ENCODE measurements at places on chromosomes 11 and 22.

DNA sequence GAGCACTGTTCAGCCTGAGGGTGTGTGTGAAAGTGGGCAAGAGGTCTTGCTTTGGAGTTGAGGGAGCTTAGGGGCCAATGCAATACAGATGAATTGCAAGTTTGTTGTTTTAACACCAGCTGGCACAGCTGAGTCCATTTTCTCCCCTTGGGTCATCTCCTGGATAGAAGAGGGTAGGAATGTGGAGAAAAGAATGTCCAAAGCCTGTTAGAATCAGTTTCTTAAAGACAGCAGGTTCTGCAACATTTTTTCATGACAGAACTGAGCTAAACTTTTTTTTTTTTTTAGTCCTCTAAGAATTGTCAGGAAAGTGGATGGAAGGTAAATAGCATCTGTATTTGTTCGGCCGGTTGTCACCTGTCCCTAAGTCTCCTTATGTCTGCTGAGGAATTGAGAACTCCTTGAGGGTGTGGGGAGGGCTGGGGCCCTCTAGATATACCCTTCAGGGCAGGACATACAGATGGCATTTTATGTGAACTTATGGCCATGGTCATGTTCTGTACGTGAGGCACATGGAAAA is 211.1 kb upstream of the CADM1 start:
- no peak for DNase-seq

DNA sequence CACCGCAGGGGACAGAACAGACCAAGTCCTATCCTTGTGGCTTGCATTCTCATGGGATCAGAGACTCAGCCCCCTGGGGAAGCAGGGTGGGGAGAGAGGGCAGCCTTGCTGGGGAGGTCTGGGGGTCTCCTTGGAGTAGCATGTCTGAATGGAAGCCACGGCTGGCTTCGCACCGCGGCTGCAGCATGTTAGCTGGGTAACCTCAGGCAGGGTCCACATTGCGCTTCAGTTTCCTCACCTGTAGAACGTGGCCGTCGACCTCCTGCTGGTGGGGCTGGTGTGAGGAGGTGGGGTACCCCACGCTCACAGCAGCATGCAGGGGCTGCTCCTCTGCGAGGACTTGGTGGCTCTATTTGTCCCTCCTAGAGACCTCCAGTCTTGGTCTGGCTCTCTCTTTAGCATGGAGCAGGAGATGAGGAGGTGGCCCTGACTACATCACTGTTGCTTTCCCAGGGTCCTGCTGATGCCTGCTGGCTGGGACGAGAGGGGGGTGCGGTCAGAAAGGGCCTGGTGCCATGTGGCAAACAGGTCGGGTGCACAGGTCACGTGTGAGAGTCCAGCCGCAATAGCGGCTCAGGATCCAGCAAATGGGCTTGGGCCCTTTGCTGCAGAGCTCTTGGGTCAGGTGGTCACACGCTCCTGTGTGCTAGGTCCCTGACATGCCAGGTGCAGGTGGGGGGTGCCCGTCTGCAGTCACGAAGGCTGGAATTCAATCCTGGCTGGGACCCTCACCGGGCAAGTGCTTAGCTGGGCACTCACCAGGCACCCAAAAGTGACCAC is 35.4 kb upstream of the SMIM38 start:
- DNase-seq = no peak

DNA sequence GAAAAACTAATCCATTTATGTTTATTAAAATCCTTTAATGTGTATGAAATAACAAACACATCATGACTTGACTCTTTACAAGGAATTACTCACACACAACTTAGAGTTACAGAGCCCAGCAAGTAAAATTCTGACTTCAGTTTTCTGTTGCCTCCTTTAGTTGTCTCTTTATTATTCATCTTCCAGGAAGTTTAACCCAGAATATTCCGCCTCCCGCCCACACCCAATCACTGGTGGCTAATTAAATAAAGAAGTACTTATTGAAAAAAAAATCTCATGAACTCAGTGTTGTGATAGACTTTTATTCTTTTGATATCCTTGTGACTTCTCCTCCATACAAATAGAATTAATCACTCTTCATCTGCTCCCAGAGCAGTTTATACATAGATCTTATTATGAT is 61.9 kb downstream of the MUC15 start:
- no peak for DNase-seq

DNA sequence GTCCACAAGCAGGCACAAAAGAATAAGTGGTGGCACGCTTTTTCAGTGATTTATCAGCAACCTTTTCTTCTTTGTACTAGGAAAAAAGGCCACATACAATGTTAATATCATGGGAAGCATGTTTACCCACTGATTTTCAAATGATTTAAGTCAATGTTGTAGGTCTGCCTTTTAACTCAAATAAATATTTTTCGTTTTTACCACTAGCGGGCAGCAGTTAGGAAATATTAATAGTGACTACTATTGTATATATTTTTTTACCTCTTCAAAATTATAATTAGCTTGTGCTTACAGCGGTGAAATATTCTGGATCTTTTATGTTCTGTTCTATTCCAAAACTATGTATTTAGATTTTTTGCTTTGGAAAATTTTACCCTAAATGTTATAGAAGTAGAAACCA is 6.4 kb upstream of the SLC17A6 start:
- DNase-seq = no peak

- DNase-seq = no peak
Observed at GRCh38 chr22:45504373-45505341, 2.0 kb downstream of the FBLN1 start.

DNA sequence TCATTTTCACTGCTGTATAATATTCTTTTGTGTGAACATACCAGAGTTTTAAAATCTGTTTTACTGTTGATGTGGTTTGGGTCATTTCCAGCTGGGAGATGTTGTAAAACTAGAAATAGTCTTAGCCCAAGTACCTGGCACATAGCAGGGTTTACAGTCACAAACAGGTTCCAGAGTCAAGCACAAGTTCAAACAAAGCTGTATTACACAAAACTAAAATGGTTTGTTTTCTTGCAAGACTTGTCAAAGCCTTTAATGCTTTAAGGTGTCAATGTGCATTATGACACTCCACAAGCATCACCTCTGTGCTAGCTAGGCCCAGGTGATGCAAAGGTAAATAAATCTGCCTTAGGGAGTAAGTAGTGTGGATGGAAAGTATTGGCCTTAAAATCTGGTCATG is 379.1 kb downstream of the MN1 start:
- DNase-seq = no peak

DNA sequence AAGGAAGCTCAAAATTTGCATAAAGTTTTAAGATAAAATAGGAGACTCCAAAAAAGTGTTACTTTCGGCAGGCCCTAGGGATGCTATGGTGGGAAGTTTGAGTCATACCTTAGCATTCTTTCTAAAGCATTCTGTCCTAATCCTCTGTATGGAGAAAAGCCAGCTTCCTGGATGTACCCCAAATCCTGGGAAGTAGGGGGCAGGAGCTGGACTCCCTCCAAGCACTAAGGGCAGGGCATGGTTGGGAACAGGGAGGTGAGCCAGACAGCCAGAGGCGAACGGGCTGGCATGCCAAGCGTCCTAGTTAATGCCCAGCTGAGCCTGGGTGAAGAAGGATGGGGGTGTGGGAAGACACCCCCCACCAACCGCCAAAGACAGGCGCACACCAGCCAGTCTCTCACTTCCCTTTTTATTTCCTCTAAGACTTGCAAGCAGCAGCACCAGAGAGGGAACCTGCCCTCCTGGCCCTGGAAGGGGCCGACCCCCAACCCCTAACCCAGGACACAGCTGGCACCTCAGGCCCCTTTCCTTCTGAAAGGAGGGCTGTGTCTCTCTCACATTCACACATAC is 23.9 kb downstream of the RTN4RL2 start:
- DNase-seq = no peak

DNA sequence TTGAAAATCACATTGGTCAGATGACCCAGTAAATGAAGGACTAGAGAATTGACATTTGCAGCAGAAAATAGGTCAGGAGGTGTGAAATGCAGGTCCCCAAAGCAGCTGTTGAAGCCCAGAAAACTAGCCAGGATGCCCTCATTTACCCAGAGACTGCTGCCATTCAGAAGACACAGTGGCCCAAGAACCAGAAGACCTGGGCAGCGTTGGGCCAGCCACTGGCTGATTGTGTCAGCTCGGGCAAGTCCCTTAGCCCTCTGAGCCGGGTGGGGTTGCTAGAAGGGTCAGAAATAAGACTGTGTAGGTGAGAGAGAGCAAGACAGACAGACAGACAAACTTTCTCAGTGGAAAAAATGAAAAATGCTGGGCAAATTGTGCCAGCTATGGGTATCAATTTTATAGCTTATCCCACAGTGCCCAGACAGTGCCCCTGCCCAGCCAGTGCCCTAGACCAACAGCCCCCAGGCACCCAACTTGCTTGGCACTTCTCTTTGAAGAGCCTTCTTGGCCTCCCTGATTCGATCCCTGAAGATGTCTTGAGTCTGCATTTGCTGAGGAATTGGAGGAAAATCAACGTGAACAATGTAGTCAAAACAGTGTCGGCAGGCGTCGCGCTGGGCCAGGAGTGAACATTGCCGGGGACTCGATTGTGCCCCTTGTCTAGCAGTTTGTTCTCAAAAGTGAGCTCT is 198.3 kb downstream of the MN1 start:
- no peak for DNase-seq

- DNase-seq = no peak
Observed at GRCh38 chr22:31451709-31452571, 37.7 kb downstream of the EIF4ENIF1 start.

GRCh38 chr22:36946421-36947158 is 33.2 kb downstream of the CSF2RB start:
- DNase-seq = no peak

DNA sequence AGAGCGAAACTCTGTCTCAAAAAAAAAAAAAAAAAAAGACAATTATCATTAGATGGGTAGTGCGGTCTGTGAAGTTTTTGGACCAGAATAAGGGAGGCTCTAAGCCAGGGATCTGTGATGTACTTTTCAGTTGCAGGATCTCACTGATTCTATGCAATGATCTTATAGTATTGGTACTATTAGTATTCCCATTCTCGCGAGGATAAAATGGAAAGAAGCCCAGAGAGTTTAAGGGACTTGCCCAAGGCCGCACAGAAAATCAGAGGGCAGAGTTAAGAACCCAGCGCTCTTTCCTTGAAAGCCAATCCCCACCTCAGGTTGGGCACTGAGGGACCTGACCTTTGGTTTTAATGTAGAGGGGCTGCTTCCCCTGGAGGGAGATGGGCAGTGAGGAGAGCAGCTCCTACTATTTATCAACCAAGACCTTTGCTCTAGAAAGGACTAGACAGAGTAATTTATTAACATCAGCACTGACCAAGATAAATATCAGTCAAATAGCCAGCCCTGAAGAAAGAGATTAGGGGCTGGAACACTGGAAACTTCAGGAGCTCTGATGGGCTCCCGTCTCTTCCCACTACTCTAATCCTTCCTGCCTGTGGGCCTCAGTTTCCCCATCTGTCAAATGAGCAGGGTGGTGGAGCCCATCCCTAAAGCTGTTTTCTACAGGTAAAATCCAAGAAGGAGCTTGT is 6.0 kb downstream of the NIPSNAP1 start:
- DNase-seq = no peak

DNA sequence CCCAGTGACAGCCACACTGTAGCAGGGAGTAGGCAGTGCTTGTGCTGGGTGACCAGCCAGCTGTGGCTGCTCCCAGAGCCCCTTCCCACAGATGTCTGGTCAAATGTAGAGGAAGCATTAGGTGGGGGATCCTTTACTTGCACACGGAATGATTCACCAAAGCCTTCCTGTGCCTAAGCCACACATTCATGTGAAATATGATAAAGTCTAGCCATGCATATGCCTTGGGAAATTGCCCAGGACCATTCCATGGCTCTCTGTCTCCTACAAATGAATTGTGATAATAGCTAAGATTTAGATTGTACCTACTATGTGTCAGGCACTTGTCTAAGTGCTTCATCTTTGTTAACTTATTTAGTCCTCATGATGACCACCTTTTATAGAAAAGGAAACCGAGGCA is 217.5 kb upstream of the E2F8 start:
- DNase-seq = no peak

GRCh38 chr11:60863550-60864521 is 3.5 kb upstream of the ZP1 start:
- no peak for DNase-seq

- DNase-seq = no peak
Observed at GRCh38 chr11:68276861-68277260, 5.1 kb upstream of the C11orf24 start.

DNA sequence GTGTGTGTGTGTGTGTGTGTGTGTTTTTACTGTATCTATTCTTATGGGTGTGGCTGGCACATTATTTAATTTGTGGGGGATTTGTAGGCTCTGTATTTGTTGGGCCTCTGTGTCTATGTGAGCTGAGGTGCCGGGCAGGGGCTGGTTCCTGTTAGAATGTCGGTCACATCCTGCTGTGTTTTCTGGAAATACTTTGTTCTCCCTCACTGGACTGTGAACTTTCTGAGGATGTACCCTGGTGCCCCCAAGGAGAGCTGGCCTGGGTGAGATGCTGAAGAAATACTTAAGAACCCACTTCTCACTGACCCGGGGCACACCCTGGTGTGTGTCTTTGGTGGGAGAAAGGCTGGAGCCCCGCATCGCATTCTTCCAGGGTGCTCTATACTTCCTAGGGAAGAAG is 28.6 kb downstream of the KIAA1671 start:
- DNase-seq = no peak

DNA sequence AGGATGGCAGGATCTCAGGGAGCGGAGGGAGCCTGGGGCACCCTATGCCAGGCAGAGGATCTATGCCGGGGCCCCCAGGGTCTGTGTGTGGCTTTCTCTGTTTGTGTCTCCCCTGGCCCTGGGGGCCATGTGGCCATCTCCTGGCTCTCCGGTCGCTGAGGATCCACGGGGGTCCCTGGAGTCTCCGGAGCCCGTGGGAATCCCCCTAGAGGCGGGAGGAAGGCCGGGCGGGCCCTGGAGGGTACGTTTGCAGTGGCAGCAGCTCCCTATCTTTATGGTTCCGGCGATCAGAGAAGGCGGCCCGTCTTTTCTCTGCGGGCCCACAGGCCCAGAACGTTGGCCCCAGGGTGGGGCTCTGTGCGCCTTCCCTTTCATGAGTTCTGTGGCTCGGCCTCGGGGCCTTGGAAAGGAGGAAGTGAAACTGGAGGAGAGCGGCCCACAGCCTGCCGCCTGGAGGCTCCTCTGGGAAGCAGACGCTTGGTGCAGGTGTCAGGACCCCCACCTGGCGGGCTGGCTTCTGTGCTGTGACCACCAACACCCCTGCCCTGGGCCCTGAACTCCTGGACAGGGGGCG is 82.1 kb downstream of the KCNQ1 start:
- DNase-seq = no peak

GRCh38 chr11:56852131-56852530 is 103.6 kb upstream of the OR9G4 start:
- no peak for DNase-seq

Data from SHP77 treated with DMSO at 0.1 percent for 48 hours (cell line).